ENCODE measurements at places on chromosomes 4 and X. TPM values are rescaled to one million over a fixed set of nuclear protein-coding genes. Genes with fewer than 3 reads are reported as not detected.

GRCh38 chr4:56084851-56085250 lies 136.1 kb downstream of the CEP135 start:
- DNase-seq, result no peak

DNA sequence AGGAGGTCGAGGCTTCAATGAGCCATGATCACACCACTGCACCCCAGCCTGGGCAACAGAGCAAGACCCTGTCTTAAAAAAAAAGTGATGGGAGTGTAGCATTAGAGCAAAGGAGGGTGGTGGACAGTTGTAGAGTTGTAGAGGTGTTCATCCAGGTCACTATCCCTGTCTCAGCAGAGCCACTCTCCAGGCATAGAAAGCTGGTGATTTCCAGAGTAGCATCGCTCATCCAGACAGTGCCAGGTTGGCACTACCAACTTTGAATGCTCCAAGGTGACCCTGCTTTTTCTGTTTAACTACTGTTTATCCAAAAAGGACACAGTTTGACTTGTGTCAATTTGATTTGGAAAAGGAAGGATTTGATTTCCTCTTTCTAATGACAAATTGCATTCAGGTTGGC lies 147.3 kb downstream of the USP46 start:
- no peak for DNase-seq

DNA sequence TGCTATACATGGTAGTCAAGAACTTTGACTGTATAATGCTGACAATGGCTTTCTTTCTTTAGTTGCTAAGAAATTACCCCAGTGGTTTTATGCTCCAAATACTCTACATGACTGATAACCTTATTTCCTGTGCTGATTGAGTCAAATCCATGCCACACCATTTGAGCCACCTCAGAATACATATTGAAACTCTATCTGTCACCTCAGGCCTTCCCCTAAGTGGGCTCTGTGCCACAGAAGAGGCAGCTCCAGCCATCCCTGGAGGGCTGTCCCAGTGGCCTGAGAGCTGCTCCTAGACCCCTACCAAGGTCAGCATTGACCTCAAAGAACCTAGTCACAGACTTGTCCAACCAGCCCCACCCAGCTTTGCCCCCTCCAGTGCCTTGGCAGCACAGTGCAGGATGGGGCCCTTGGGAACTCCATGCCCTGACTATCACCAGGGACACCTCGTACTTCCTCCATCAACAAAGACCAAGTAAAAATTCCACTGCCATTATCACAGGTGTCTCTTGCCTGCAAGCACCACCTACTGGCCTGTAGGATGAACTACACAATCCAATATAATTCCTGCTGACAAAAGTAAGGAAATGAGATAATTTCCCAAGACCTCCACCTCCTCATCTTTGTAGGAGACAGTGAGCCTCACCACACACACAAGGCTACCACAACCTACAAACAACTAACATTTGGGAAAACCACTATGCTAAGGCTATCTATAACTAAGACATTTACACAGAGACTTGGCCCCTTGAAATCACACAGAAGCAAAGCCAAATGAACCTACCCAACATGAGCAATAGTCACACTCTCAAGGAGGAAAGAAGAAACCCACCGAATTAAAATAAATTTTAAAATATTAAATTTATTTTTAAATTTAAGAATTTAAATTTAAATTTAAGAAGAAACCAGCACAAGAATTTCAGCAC lies 239.9 kb downstream of the NKX6-1 start:
- peak; percentile 22 for DNase-seq

- peak; percentile 38 for DNase-seq
These were observed 430.0 kb downstream of the INPP4B start for GRCh38 chr4:142416121-142416520.

GRCh38 chr4:53617101-53617680 lies 25.9 kb upstream of the LNX1 start:
- no peak for DNase-seq

DNA sequence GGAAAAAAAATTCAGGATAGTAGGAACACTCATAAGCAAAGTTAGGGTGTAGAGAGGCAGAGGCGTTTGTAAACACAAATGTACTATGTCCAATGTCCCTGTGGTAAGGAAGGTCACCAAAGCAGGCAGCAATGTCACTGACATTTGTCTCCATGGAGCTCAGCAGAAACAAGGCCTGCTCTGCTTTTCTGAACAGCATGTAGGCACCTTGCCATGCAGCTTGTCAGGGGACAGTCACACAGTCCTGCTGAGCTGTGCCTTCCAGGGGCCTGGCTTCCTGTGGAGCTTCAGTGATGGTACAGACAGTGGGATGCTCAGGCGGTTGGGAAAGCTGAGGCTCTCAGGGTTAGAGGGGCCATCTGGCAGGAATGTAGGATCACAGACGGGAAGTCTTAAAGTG lies 74.5 kb upstream of the HS3ST1 start:
- DNase-seq, result no peak

- DNase-seq, result no peak
These were observed 15.8 kb upstream of the UBE2K start for GRCh38 chr4:39682138-39682537.

DNA sequence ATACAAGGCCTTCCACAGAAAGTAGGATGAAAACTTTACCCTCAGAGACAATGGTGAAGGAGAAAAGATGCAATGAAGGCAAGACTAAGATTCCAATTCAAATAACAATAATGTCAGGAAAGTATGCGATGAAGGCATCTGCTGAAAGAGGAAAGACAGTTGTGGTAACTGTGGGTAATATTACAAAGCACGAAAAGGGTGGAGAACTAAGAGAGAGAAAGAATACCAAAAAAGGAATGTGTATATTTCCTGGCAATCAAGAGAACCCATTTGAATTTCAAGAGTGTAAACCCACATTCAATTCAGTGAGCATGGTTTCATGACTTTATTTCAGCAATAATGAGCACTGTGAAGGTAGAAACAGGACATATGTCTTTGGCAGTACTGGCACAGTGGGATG lies 225.5 kb downstream of the PALLD start:
- DNase-seq, result peak; percentile 56

DNA sequence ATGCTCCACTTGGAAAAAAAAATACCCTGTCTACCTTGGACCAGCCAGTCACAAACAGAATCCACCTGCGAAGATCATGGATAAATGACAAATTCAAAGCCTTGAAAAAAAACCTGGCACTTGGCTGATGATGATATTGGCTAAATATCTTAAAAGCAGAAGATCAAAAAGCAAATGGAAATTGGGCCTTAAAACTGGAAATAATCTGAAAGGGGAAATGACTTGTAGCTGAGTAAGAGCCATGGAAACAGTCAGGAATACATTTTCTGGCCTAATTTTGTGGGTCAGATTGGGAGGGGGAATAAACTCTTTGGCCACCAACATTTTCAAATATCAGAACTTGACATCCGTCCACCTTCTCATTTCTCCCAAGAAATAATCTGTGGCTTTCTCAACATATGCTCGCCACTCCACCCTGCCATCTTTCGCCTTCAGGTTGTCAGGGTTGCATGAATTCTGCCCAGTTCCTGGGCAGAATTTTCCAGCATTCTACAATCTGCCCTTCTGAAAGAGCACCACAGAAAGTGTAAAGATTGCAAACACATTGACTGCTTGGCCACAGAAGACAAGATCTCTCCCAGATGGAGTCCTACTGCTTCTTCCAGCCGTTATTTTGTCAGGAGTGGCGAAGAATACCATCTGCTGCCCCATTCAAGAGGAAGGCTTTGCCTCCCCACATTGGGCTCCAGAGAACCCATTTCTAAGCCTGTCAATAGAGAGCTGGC lies 1.7 kb upstream of the NDP start:
- no peak for DNase-seq

DNA sequence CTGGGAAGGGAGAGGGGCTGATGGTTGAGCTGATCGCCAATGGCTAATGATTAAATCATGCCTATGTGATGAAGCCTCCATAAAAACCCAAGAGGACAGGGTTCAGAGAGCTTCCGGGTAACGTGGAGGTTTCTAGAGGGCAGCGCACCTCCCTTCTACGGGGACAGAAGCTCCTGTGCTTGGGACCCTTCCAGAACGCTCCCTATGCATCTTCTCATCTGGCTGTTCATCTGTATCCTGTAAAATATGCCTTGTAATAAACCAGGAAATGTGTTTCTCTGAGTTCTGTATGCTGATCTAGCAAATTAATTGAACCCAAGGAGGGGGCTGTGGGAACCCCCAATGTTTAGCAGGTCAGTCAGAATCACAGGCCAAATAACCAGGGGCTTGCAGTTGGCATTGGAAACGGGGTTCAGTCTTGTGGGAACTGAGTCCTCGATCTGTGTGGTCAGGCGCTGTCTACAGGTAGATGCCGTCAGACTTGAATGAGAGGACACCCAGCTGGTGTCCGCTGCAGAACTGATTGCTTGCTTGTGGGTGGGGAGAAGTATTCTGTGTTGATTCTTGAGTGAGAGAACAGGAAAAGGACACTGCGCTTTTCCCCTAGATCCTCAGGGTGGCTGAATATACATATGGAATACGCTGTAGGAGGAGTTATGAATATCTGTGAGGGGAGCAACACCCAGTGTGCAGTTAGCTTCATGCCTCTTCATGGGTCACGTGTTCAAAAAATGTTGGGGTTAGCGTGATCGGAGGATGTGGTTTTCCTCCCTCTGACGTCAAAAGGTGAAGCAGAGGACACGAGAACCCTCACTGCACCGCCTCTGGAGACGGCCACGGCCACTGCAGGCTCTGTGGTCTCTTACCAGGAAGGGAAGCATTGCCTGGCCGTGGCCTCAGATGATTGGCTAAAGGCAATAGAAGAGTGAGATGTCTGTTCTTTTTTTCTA lies 29.2 kb downstream of the HTT-AS start:
- DNase-seq, result peak; percentile 63

DNA sequence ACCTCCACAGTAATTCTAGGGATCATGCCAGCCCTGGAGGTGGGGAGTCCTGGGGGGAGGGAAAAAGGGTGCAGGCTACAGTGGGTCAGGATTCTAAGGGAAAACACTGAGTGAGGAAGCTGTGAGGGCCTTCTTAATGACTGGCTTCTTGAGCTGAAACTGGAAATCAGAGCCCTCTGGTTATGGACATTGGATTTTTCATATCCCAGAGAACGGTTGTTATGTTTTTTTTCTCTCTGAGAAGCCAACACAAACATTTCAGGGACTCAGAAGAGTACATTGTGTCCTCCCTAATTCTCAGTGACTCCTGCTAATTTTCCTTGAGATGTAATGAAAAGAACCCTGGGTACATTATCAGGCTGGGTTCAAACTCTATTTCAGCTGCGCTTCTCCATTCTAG lies 162.4 kb upstream of the PRDX4 start:
- DNase-seq, result peak; percentile 2

DNA sequence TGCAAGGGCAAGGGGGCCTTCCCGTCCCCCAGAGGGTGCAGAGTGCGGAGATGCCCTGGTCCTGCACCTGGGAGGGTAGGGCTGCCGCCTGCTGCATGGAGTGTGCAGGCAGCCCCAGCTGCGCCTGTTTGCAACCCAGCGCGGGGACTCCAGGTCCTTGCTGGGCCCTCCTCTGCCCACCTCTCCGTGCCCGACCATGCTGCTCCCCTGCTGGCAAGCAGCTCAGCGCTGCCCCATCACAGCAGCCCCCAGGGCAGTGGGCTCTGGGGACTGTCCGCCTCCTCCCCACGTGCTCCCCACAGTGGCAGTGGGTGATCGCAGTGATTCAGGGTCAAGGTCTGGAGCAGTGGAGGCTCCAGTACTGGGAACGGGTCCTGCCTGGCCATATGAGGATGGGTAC lies 5.0 kb upstream of the FBXW7 start:
- no peak for DNase-seq

GRCh38 chr4:108846568-108846967 lies 83.7 kb upstream of the ETNPPL start:
- DNase-seq, result no peak

DNA sequence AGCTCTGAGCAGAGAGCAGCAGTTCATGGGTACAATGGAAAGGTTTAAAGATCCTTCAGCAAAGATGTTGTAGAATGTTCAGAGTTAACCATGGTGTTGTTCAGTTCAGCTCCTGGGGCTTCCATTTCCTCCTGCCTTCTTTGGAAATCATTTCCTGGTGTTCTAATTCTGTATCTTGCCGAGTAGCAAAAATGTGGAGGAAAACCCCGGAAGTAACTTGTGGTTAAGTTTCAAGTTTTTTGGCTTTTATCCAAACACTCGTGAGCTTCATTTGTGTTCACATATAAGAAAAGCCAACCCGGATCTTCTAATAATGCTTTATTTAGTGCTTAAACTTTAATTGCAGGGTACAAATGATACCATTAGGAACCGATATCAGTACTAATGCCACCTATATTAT lies 33.6 kb upstream of the ARX start:
- DNase-seq, result peak; percentile 24

GRCh38 chr4:629915-630641 lies 4.7 kb downstream of the PDE6B start:
- no peak for DNase-seq

DNA sequence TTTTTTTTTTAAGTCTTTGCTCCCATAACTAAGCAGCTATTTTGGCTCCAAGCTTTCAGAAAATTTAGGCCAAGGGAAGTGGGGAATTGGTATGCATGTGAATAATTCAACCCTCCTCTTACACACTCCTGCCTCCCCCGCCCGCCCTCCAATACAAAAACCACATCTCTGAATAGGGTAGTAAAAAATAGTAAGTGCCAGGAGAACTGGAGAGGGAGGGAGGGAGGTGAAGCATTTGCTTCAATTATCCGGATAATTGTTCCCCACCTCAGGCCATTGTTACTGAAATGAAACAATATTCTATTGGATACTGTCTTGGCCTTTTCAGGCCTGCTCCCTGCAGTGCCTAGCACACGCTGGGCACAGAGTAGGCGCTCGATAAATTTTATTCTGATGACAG lies 5.5 kb upstream of the GSX2 start:
- no peak for DNase-seq

GRCh38 chr4:54497947-54498346 lies 159.8 kb upstream of the KIT start:
- no peak for DNase-seq

- DNase-seq, result no peak
These were observed 63.8 kb upstream of the ENPP6 start for GRCh38 chr4:184281231-184282139.

- peak; percentile 31 for DNase-seq
These were observed 39.6 kb upstream of the SRPX start for GRCh38 chrX:38260231-38260630.

- no peak for DNase-seq
These were observed 19.2 kb downstream of the F11 start for GRCh38 chr4:186285147-186285546.

DNA sequence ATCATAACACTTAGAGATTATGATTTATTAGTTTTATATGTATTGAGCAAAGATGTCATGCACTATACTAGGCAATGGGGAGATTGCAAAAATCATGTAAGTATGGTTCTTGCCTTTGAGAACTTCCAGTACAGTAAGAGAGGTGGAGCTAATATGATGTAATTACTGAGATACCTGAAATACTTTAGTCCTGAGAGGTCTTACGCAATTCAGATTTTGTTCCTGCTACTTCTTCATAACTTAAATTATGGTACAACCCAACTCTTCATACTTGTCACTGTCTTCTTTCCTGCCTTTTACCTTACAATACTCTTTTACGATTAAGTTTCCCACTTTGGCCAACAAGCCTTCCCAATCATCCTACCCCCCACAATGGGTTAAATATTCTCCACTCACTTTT lies 564.2 kb upstream of the PITX2 start:
- DNase-seq, result no peak

CAPN6 gene
- total RNA-seq, result not detected

FOXR2 gene
- not detected for total RNA-seq

TRAM1L1 gene
- total RNA-seq, result 5.0 TPM

PRRG1 gene
- total RNA-seq, result 6.2 TPM

TNIP3 gene
- total RNA-seq, result 0.50 TPM

HELT gene
- total RNA-seq, result not detected

ZNF711 gene
- 1.0 TPM for total RNA-seq

WDR1 gene
- total RNA-seq, result 331 TPM

LARP7 gene
- 38.8 TPM for total RNA-seq

Measured in fibroblast of lung (primary cell).